ENCODE measurements at places on chromosomes 2 and 18. TPM values are rescaled to one million over a fixed set of nuclear protein-coding genes. Genes with fewer than 3 reads are reported as not detected.

ANKRD29 gene
- 72.0 TPM for total RNA-seq

POU3F3 gene
- not detected for total RNA-seq

DLX2 gene
- not detected for total RNA-seq

GRCh38 chr2:148649936-148650335, 5.4 kb downstream of the EPC2 start:
- no peaks in the 10 kb centered on the region for H3K36me3 ChIP-seq
- H3K4me3 ChIP-seq, result no peak overlapping the region
- no peak overlapping the region for H3K27ac ChIP-seq
- H3K4me1 ChIP-seq, result peaks cover 53% of the 10 kb centered on the region

DNA sequence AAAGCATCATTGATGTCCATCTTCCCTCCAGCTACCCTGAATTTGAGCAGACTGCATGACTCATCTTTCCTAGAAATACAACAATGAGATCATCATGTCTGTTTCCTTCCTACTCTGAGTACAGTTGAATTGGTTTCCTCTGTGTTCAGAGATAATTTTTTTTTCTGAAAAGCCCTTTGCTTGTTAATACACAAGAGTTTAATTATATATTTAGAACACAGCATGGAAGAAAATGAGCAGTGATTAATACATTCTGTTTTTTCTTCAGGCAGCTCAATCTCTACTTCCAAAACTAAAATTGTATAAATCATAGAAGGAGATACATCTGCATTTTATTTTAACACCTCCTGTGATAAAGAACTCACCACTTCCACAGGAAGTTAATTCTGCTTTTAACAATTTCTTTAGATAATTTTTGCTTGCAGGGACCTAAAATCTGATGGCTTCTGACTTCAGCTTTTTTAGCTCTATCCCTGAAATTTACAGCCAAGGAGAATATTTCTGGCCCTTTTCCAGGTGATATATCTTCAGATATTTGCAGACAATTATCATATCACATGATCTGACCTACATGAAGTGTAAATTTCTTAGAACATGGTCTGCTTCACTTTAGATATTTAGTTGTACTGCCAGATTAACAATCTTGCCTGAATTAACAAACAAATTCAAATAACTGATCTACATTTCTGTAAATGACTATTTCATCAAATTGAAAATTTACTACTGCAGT, 249.0 kb downstream of the TRIB2 start:
- no peaks in the 10 kb centered on the region for H3K27me3 ChIP-seq
- no peaks in the 10 kb centered on the region for H3K4me1 ChIP-seq
- no peak overlapping the region for H3K27ac ChIP-seq
- no peak for DNase-seq

DNA sequence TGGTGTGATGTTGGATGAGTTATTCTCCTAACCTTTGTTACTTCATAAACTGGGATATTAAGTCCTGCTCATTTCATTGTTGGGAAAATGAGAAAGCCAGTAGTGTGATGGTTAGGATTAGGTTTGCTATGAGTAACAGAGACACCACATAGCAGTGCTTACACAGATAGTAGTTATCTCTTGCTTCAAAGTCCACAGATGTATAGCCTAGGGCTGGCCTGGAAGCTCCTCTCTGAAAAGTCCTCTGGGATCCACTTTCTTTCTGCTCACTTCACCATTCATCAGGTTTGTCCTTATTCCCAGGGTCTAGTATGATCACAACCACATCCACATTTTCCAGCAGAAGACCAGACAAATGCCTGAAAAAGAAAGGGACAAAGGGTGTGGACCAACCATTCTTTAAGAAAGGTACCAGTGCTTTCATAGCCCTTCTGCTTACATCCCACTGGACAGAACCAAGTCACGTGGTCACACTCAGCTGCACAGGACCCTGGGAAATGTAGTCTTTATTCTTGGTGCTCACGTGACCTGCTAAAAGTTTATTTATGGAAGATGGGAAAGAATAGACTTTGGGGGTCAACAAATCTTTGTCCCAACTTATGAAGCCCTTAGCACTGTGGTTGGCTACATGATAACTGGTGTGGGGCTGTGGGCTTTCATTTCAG, 108.9 kb downstream of the INSIG2 start:
- no peaks in the 10 kb centered on the region for H3K4me1 ChIP-seq
- no peak overlapping the region for H3K4me3 ChIP-seq
- H3K36me3 ChIP-seq, result no peaks in the 10 kb centered on the region
- DNase-seq, result no peak
- H3K27me3 ChIP-seq, result no peaks in the 10 kb centered on the region
- H3K27ac ChIP-seq, result no peak overlapping the region
